ENCODE measurements at places on chromosomes 11 and 22.

DNA sequence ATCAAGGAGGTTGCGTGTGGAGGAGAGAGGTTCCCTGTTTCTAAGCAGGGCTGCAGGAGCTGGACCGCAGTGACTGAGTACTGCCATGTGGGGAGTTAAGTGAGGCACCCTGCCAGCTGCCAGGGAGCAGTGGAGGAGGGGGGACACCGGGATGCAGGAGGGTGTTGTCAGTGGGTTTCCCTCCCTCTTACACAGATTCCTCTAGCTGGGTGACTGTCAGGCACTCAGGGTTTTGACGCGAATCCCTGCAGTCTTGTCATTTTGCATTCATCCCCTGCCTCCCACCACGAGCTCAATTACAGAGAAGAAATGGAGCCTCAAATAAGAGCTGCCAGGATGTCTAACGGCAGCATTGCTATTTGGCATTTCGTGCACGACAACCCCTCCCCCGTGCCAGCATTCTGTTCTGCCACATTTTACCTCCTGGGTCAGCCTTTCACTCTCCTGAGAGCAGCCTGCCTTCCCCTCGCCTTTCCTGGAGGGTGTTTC, 119.8 kb upstream of the SORL1-AS1 start:
- no peak for DNase-seq

GRCh38 chr11:68350759-68351449, 38.5 kb downstream of the LRP5 start:
- DNase-seq: no peak

DNA sequence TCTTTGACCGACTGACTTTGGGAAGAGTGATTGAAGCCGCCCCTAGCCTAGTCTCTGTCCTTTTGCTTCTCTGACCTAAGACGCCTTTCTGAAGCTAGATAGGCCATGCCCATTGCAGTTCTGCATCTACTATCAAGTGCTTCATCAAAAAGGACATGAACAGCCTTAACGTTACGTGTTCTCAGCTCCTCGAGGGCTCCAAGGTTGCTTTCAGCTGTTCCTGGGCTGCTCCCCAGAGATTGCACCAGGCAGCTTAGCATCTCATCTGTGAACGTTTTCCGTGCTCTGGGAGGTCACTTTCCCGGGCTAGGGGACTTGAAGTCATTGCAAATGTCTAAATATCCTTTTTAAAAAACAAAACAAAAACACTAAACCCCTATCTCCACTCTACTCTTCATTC, 13.9 kb downstream of the MICAL2 start:
- DNase-seq: no peak

GRCh38 chr11:7579361-7579791, 65.6 kb downstream of the PPFIBP2 start:
- DNase-seq: no peak

DNA sequence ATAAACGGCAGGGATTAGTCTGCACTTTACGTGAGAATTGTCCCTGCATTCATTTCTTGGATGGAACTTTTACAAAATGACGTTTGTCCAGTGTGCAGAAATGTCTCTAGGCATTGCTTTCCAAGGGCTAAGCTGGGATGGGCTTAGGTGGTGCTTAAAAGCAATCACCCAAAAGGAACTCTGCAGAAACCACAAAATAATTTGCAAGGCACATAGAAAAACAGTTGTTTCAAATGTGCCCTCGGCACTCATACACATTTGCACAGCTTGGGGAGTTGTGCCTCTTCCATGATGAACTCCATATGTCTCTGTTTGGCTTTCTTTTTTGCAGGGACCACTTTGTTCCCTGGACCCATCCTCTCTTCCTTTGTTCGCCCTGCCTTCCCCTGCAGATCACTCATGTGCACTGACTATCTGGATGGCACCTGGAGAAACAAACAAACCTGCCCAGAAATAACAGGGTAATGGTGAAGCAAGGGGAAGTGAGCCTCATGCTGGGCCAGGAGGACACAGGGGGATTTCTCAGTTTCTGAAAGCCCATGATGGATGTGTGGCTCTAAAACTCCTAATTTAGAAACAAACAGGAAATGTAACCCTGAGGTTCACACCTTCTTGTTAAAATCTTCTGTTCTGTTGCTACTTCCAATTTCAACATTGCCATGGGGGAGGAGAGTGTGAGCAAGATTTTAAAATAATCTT, 150.2 kb downstream of the SNX19 start:
- DNase-seq: peak; percentile 63

DNA sequence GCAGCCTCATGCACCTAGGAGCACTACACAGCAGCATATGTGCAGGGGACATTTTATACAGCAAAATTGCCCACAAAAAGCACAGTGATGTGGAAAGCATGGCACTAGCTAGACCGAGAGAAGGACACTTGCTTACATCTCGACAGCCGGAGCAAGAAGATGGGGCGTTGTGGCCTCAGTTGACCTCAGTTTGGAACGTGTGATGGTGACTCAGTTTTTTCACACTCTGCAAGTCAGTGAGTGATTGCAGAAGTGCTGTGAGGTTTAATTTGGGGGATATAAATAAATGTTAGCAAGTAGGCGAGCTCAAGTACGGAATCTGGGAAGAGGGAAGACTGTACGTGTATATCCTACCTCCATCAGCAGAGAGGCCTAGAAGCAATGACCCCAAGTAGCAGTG, 23.3 kb downstream of the LRP5 start:
- no peak for DNase-seq

GRCh38 chr22:35043252-35043933, 22.6 kb upstream of the ISX start:
- DNase-seq: no peak

DNA sequence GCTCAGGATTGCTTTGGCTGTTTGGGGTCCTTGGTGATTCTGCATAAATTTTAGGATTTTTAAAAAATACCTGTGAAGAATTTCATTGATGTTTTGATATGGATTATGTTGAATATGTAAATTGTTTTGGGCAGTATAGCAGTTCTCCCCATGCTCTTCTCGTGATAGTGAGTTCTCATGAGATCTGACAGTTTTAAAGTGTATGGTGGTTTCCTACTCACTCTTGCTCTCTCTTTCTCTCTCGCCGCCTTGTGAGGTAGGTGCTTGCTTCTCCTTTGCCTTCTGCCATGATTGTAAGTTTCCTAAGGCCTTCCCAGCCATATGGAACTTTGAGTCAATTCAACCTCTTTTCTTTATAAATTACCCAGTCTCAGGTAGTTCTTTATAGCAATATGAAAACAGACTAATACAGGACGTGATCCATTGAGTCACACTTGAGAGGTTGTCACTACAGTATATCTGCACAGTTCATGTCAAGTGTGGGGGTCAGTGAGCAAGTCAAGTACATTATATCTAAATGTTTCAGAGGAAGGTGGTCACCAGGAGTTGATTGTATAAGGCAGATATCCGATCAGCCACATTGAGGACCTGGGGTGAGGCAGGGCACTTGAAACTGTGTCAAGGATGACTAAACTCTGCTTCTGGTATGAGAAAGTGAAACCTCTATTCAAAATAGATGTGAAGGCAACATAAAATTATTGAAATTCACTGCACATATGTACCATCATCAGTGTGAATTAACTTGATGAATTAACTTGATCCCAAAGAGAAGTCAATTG, 70.7 kb upstream of the CCDC179 start:
- DNase-seq: no peak

- no peak for DNase-seq
These were observed 14.2 kb downstream of the DTX4 start for GRCh38 chr11:59186130-59186594.

- DNase-seq: peak; percentile 47
These were observed 1.0 kb upstream of the ZNF143 start for GRCh38 chr11:9459667-9460321.

- DNase-seq: no peak
These were observed 377.0 kb downstream of the ETS1 start for GRCh38 chr11:128210148-128210940.

GRCh38 chr22:50269970-50270665, at the start of gene MAPK11:
Gene MAPK11 (minus strand): TSS chr22:50270380. CDS start chr22:50270292, 88 bp downstream.
- peak; percentile 74 for DNase-seq

DNA sequence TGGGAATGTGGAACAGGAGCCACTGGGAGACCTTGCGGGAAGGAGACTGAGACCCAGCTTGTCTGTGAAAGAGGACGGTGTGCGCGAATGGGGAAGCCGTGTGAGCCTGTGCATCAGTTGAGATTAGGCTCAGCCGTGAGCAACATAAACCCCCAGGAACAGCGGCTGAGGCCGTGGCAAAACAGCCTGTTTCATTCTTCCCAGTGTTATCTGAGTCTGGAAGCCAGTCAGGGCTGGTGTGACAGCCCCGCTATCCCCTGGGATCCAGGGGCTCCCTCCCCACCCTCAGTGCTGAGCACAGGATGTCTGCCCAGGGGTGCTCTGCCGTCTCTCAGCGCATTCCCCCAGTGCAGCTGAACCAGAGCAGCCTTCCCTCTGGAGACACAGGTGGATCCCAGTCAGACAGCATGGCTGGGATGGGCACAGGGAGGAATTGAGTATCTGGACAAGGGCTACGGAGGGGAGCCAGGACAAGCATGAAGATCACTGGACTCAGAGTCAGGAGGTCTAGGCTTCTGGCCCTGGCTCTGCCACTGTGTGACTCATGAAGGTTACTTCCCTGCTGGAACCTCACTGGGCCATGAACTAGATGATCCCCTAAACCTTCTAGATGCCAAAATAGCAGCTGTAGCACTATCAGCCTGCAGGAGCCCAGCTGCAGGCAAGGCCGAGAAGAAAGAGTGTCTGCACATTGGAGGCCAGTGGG, 8.6 kb downstream of the OAF start:
- no peak for DNase-seq

- no peak for DNase-seq
These were observed 536.0 kb downstream of the TMEM135 start for GRCh38 chr11:87573708-87574107.

DNA sequence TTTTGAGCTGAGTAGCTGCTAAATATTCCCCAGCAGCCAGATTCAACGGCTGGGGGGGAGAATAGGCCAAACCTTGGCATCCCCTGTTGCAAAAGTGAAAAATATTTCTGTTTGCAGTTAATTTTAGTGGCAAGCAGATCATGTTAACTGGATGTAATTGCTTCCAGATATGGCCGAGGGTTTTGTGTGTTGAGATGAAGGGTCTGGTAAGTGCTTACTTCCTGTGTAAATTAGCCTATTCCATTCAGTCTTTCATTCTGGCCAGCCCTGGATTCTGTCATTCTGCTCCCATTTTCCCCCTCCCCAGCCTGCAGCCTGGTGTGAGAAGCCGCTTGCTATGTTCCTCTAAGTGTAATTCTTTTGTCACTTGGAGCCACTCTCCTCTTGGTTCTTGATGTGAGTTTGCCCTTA, 17.4 kb downstream of the ZBTB16 start:
- no peak for DNase-seq

GRCh38 chr11:28228196-28228895, 120.2 kb downstream of the METTL15 start:
- DNase-seq: no peak

DNA sequence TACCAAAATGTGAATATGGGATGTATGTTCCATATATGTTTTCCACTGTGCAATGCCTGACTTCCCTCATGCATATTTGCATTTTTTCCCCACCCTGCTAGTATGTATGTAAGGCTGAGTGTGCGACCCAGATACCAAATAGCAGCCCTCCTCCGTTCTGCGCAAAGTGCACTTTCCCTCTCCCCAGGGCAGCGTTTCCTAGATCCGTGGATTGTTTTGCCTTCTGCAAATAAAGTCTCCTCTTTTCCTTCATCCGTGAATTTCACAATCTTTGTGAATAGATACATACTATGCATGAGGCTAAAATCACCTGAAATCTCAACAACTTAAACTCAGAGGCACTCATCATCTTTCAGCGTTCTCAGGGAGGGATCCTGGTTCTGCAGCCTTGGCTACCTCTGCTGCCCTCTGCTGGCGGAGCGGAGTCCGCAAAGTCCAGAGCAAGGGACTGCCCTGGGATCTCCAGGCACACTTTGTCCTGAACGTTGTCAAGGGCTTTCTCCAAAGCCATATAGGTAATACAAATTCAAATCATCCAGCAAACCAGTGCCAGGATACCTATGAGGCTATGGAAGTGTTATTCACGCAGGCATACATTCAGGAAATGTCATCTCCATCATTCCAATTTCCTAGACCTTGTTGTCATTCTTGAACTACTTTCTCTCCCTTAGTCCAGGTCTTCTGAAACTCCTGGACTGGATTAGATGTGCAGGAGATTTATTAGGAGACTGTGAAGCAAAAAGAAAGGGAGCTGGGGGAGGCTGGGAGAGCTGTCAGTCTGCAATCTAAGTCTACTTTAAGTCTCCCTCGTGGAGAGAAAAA, 53.1 kb downstream of the CNTF start:
- DNase-seq: peak; percentile 23

GRCh38 chr22:45670981-45671782, 452 bp upstream of the ATXN10 start:
- DNase-seq: no peak

- DNase-seq: no peak
These were observed 9.9 kb downstream of the GTF2H1 start for GRCh38 chr11:18332302-18332701.

- no peak for DNase-seq
These were observed 29.1 kb downstream of the DRD2 start for GRCh38 chr11:113446112-113446511.
